DMS 273 treated with DMSO at 0.1 percent for 48 hours (cell line): ENCODE measurements at places on chromosomes 1 and 21.

GRCh38 chr21:40847951-40848350 lies 993 bp upstream of the DSCAM start:
- no peak for DNase-seq

- no peak for DNase-seq
Measured at GRCh38 chr1:155773221-155773620, 83.8 kb downstream of the GON4L start.

DNA sequence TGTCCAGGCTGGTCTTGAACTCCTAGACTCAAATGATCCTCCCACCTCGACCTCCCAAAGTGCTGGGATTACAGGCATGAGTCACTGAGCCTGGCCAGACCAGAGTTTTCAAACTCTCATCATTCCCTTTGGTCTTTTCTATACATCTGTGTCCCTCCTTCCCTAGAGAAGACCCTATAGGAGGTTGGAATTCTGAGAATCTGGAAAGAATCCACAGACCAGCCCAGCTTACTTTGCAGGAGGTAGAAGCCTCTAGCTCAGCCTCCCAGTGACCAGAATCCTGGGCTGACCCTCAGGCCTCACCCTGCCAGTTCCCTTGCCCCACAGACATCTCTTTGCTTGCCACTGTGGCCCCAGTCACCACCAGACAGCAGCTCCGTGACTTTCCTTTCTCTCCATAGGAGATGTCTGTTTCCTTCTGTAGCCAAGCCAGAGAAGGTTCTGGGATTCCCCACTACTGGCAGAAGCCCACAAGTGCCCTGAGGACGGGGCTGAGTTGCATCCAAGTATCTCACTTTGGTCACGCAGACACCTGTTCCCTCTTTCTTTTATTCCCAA lies 34.7 kb upstream of the KHDRBS1 start:
- no peak for DNase-seq

- no peak for DNase-seq
Measured at GRCh38 chr1:151493042-151493441, 18.1 kb upstream of the CGN start.

DNA sequence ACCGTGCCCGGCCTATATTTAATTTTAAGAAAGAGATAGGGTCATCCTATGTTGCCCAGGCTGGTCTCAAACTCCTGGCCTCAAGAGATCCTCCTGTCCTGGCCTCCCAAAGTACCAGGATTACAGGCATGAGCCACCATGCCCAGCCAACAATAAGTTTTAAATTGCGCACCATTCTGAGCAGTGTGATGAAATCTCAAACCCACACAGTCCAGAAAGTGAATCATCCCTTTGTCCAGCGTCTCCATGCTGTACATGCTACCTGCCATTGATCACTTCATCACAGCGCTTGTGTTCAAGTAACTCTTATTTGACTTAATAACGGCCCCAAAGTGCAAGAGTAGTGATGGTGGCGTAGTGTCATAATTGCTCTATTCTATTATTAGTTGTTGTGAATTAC lies 75.4 kb downstream of the APP start:
- DNase-seq: no peak

DNA sequence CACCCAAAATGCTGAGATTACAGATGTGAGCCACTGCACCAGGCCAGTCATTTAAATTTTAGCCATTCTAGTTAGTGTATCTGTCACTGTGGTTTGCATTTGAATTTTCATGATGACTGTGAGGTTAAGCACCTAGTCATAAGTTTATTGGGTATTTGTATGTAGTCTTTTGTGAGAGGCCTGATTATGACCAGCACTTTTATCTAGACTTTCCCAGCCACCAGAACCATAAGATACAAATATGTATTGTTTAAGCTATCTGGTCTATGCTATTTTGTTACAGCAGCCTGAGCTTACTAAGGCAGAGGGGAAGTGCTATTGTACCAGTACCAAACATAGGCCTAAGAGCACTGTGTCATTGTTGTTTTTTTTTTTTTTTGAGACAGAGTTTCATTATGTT lies 19.9 kb upstream of the DNAJC6 start:
- no peak for DNase-seq

GRCh38 chr1:156803086-156803851 lies 13.4 kb downstream of the SH2D2A start:
- no peak for DNase-seq

GRCh38 chr1:74842726-74843125 lies 109.8 kb downstream of the TYW3 start:
- no peak for DNase-seq

DNA sequence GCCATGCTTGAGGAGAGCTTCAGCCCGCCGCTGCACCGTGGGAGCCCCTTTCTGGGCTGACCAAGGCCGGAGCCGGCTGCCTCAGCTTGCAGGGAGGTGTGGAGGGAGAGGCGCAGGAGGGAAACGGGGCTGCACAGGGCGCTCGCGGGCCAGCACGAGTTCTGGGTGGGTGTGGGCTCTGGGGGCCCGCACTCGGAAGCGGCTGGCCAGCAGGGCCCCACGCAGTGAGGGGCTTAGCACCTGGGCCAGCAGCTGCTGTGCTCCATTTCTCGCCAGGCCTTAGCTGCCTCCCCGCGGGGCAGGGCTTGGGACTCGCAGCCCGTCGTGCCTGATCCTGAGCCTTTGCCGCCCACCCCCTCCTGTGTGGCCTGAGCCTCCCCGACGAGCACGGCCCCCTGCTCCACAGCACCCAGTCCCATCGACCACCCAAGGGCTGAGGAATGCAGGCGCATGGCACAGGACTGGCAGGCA lies 1554.0 kb downstream of the KCNT2 start:
- no peak for DNase-seq

- no peak for DNase-seq
Measured at GRCh38 chr1:110490791-110491451, 28.1 kb downstream of the KCNA10 start.

- no peak for DNase-seq
Measured at GRCh38 chr1:41860771-41861170, 58.0 kb downstream of the HIVEP3 start.

GRCh38 chr1:42432714-42433113 lies 23.1 kb downstream of the ZMYND12 start:
- DNase-seq: no peak

DNA sequence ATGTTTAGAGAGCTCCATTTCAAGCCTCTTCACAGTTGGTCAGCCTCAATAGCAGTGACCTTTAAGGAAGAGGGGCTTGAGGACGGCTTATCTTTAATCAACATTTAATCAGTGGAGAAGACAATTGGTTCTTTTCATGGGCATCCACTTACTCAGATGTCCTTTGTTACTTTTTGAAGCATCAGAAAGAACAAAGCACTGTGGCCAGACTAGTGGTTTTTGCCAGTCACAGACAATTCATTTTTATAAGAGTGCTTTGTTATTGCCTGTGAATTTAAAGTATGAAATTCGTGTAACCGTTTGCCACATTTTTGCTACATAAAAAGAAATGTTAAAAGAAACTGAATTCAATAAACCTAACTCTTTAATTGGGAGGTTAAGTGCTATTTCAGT lies 222.8 kb downstream of the TPR start:
- DNase-seq: no peak

- no peak for DNase-seq
Measured at GRCh38 chr1:151852733-151853132, 779 bp downstream of the THEM5 start.

- peak; percentile 19 for DNase-seq
Measured at GRCh38 chr1:165434281-165434680, 10.6 kb downstream of the RXRG start.

DNA sequence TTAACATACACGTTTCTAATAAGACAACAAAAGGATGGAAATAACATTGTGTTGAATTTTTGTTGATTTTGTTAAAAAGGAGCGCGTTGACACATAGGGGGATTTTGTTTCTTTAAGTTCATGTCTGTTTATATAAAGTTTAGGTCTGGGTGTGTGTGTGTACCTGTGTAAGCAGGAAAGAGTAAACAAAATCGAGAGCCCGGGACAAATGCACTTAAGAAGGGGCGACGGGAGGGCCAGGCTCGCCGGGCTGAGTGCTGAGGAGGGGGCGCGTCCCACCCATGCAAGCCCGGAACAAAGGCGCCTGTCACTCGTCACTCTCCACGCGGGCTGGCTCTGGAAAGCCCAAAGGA lies 28.8 kb upstream of the TRIM17 start:
- DNase-seq: no peak

DNA sequence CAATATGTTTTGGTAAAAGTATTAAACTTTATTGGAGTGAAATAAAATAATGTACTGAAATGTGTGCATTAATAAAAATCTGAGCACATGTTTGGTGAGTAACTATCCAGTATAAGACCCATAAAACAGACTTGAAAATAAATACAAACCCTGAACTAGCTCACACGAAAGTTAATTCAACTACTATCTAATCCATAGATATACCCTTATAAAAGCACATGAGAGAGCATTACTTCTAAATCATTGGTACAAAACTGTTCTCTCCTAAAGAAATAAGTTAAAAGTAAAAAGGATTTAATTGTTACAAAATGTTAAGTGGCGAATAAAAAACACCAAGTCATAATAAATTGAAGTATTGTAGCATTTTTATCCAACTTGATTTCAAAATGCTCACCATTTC lies 295.6 kb downstream of the PTPRC start:
- DNase-seq: no peak

- DNase-seq: no peak
Measured at GRCh38 chr1:153612755-153613331, at the start of gene S100A16. Gene S100A16, minus strand, starts transcription at chr1:153613137. Its CDS starts 4,986 bp downstream, at chr1:153608151.

- no peak for DNase-seq
Measured at GRCh38 chr1:107623431-107623830, 341.5 kb downstream of the VAV3 start.

DNA sequence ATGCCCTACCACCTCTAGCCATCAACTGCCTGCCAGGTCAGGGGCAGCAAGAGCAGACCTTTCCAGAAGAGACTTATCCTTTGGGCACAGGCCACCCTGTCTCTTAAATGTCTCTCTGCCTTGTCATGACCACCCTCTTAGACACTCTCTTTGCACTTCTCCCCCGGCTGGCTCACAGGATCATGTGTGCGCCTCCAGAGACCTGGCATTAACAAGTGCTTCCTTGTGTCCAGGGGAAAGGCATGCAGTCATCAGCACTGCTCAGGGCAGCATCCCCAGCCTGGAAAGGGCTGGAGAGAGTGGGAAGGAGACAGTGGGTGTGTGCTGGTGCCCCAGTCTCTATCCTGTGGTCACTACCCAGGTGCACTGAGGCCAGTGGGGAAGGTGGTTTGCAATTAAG lies 85.2 kb upstream of the TLR5 start:
- DNase-seq: no peak

DNA sequence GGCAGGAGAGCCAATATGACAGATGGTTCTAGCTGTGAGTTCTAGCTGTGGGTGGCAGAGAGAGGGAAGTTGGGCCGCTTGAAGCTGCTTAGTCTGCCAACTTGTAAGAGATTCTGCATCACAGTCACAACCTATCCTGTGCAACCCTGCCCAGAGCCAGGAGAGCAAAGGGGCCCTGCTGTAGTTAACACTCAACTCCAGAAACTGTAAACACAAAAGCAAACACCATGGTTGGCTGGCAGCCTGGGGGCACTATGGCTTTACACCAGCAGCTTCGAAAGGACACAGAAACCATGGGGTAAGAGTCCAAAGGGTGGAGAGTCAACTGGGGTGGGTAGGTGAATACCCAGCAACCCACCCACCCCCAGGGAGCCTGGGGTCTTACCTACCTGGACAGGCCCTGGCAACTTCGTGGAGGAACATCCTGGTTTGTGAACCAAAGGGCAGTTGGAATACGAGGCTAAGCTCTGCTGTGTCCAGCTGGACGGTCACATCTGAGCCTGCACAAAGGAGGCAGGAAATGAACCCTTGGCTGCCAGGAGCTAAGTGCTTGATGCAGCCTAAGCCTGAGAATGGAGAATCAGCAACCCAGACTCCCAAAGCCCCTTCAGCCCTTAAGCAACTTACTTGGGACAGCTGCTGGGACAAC lies 6.4 kb downstream of the INPP5B start:
- DNase-seq: peak; percentile 74

DNA sequence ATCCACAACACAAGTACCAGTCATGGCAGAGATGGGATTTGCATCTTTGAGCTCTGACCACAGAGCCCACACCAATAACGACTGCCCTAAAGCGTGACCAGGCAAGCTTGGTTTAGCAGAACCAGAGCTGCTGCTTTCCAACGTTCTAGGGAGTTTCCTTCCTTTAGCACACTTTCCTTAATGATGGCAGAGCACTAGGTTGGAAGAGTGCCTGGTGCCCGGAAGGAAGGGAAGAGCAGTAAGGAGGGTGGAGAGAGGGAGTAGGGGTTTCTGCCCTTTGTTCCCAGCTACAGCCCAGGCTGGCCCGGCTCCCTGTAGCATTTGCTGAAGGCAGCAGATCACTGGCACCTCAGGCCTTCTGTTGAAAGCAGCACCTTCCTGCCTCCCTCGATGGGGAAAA lies 6.1 kb upstream of the EVA1C start:
- DNase-seq: no peak

DNA sequence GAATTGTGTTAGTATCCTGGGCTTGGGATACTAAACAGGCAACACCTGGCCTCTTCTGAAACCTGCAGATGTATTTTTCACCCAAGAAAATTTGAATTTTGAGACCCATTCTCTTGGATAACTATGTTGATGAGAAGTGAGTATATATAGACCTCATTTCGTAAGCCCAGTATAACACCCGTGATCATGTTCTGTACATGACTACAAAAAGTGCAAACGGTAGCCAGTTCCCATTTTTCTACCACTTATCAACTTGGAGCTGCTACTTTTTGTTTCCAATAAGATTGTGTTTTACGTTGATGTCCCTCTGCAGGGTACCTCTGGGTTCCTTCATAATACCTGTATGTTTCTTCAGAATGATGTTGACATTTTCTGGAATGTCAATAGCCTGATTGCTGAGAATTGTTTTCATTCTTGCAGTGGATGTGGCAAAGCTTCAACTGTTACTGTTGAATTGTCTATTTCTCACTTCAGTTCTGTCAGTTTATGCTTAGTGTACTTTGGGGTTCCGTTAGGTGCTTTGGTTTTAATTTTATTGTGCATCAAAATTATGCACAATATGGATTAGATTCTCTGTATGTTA lies 48.1 kb downstream of the ZFYVE9 start:
- no peak for DNase-seq

DNA sequence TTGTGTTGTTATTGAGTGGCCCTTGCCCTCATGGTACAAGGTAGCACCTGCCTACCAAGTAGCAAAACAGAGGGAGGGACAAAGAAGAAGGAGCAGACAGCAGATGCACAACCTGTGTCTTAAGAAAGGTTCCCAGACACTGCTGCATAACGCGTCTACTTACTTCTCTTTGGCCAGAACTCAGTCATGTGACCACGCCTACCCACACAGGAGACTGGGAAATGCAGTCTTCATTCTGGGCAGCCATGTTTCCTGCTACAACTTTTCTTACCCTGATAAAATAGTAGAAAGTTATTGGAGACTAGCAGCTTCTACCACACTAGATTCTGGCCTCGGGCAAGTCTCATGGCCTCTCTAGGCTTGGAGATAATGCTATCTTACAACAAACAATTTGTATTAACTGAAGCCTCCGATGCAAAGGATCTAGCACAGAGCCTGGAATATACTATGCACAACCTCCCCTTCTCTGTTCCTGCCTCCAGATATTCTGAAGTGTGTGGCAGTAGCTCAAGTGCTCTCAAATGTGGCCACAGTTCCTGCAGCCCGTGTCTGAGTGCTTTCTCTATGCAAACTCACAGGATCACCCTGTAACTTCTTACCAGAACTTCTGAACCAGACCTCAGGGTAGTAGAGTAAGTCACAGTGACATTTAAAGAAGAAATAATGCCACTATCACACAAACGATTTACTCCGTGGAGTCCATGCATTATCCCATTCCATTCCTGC lies 34.1 kb upstream of the BTG2 start:
- peak; percentile 24 for DNase-seq
